Fibroblast of skin of back (primary cell): ENCODE measurements at places on chromosomes 7 and 10.

DNA sequence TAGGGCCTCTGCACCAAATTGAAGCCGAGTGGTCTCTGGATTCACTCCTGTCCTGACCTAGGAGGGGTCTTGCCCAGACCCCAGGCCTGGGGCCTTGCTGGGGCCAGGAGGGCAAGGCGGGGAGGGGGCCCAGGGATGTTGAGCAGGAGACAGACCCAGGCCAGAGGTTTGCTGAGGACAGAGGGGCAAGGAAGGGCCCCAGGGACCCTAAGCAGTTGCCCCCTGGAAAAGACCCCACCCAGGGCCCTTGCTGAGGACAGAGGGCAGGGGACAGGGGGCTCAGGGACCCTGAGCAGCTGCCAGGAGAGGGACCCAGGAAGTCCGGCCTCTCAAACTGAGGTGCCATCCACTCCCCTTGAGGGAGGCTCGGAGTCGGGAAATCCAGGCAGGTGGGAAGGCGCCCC is 32.7 kb downstream of the FOXL3 start:
- no peak for DNase-seq

GRCh38 chr10:121899727-121900126 is 28.1 kb downstream of the ATE1 start:
- DNase-seq, result no peak

DNA sequence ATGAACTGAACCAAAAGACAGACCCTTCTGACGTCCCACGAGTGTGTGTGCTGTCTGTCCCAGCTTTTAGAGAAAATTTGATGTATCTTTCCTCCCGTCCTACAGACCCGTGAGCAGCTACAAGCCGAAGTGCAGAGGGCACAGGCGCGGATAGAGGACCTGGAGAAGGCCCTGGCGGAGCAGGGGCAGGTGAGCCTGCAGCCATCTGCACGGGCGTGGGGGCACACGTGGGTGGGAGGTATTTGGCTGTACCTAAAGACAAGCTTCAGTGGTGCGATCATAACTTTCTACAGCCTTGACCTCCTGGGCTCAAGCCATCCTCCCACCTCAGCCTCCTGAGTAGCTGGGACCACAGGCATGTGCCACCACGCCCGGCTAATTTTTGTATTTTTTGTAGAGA is 41.7 kb upstream of the DPYSL4 start:
- DNase-seq, result no peak

DNA sequence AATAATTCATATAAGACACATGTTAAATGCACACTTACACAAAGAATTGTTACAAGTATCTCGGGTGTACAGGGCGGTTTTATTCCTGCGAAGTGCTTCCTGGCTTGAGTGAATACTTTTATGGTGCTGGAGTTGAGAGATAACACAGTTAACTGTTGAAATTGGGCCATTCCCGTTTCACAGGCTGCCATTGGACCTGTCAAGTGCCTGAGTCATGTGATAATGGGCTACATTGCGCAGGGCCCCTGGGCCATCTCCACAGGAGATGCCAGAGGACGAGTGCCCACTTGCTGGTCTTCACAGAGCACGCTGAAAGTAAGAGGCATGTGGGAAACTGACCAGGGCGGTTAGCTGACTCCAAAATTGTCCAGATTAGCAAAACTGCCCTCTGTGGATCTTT is 4.8 kb downstream of the FBH1 start:
- DNase-seq, result no peak

DNA sequence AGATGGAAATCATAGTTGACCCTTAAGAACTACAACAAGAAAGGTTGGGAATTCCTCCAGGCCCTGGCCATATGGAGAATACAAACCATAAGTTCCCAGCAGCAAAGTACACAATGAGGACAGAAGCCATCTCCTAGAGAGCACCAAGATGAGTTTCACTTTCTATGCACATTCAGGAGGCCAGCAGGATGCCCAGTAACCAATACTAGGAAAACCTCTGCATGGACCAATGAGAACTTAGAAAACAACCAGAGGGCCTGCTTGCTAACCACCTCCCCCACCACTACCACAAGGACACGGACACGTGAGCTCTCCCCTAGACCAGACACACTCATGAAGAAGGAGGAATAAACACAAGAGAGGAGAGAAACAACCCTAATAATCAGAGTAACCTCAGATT is 56.3 kb downstream of the IFIT5 start:
- DNase-seq, result no peak

- DNase-seq, result no peak
These were observed 3.2 kb downstream of the GPC2 start for GRCh38 chr7:100173806-100174495.

- no peak for DNase-seq
These were observed 51.2 kb downstream of the VIPR2 start for GRCh38 chr7:159093351-159093971.
